CD4-positive, alpha-beta T cell treated with Interleukin-4 for 1 hour (primary cell): ENCODE measurements at places on chromosomes 3 and 15.

- no peak for DNase-seq
Observed at GRCh38 chr3:143975554-143976152, 4.0 kb downstream of the DIPK2A start.

- no peak for DNase-seq
Observed at GRCh38 chr3:151383111-151383510, 1.4 kb downstream of the P2RY12 start.

- DNase-seq, result no peak
Observed at GRCh38 chr3:135314237-135314636, 519.2 kb downstream of the EPHB1 start.

GRCh38 chr15:68387381-68388143 is 44.4 kb downstream of the ITGA11 start:
- no peak for DNase-seq
